ENCODE measurements at places on chromosomes 12 and 14.

DNA sequence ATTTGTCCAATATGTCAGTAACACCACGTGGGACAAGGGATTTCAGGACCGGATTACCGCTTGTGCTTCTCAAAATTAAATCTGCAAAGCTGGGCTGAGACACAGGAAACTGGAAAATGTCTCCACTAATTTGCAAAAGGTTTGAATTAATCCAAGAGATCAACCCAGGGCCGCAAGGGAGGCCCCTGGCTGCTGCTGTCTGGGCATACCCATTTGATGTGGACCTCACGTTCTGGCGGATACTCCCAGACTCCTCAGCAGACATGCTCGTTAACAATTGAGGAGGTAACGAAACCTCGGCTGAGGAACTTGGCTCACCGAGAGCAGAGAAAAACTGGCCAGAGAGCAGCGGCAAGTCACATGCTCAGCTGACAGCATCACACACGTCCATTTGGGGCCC, 180.6 kb downstream of the SLC15A4 start:
- DNase-seq, result peak; percentile 26

- DNase-seq, result no peak
Measured at GRCh38 chr14:26873362-26873960, 275.6 kb upstream of the NOVA1 start.

DNA sequence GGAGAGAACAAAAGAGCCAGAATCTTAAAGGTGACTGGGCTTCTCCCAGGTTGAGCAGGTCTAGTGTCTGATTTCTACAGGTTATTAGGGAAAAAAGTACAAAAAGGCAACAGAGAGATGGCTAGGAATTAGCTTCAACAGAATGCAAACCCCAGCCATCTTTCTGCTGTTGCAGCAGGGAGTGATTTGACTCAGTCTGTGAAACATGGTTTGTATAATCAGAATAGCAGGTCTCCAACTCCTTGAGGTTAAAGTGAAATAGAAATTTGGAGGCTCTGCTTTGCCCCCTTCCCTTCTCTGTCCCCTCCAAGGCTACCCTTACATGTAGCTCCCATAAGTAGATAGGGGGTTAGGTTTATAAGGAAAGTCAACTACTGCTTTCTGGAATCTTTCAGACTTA, 105.8 kb downstream of the AKAP6 start:
- no peak for DNase-seq

- no peak for DNase-seq
Measured at GRCh38 chr12:62291864-62292760, 31.9 kb downstream of the USP15 start.

DNA sequence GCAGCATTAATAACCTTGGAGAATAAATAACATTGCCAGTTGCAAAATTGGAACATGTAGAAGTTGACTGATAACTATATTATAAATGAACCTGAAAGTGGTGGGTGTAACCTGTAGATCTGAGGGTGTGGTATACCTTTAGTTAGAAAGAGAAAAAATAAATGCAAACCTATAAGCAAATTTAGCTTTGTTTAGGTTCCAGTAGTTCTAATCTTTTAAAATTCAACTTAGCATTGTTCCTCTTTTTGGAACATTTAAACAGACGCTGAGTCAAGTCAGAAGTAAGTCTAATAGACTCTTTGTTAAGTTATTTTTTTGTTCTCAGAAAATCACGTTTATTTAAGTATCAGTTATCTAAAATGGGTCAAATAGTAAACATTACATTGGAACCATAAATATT, 120.0 kb downstream of the DNAI7 start:
- DNase-seq, result no peak

DNA sequence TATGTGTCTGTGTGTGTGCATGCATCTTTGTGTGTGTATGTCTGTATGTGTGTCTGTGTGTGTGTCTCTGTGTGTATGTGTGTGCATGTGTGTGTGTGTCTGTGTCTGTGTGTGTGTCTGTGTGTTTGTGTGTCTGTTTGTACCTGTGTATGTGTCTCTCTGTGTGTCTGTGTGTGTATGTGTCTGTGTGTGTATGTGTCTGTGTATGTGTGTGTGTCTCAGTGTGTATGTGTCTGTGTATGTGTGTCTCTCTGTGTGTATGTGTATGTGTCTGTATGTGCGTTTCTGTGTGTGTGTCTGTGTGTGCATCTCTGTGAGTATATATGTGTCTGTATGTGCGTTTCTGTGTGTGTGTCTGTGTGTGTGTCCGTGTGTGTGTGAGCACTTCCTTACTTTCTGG, 39.6 kb upstream of the SMOC1 start:
- DNase-seq, result no peak

- no peak for DNase-seq
Measured at GRCh38 chr12:30979371-30980259, 53.1 kb downstream of the TSPAN11 start.

DNA sequence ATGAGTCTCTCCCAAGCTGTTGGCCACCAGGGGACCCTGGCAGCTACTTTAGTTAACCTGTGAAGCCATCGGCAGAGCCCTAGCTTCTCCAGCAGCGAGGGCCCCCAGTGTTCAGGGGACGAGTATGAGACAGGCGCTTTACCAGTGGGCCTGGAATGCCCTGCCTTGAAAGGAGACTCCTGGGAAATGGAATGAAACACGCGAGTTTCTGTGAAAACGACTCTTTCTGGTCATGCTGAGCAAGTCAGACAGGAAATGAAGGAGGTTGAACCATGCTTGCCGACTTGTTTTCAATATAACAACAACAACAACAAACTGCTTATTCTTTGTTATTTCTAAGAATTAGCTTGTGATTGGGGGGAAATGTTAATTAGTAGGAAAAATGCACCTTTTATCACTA, 42.9 kb downstream of the SFSWAP start:
- no peak for DNase-seq

DNA sequence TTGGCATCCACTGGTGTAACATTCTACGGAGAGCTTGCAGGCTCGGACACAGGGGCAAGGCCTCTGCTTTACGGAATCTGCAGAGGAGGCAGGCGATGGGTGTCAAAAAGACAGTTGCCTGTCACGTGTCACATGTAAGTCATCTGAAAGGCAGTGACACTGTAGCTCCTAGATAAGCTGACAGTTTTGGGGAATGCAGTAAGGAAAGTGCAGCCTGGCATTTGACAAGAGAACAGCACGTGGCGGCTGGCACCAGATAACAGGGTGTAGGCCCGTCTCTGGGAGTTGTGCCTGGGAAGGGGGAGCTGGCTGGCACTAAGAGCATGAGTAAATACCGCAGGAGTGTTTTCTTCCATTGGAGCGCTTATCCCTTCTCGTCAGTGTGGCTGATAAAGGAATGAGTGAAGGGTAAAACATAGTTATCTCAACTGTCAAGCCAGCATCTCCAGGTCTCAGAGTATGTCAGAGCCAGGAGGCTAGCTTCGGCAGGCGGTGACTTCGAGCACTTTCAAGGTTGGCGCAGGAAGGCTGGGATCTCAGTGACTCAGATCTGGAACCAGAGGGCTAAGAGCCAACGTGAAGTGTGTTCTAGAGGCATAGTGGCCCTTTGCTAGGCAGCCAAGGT, 26.1 kb downstream of the ADCK1 start:
- no peak for DNase-seq

- DNase-seq, result no peak
Measured at GRCh38 chr12:19771858-19772257, 332.6 kb downstream of the AEBP2 start.

DNA sequence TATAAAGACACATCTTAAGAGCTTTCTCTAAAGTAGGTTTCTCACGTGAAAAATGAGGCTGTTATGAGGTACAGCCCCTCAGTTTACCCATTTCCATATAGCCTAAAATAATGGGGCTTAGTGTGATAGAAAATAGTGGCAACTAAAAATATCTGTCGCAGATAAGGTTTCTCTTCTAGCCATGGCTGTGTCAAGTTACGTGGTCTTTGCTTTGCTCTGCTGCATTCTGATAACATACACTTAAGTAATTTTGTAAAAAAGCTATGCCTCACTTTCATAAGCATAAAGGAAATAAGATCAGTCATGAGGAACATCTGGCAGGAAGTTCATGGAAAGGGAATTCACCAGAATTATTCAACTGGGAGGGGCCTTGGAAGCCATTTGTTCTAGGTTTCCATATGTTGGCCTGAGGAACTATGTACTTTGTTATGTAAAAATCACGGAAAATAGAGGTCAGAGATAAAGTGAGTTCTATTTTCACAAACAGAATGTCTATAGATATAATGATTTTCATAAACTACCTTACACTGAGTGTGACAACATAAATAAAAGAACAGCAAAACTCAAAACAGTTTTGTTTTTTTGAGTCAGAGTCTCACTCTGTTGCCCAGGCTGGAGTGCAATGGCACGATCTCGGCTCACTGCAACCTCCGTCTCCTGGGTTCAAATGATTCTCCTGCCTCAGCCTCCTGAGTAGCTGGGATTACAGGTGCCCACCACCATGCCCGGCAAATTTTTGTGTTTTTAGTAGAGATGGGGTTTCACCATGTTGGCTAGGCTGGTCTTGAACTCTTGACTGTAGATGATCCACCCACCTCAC, 195.6 kb upstream of the KRR1 start:
- no peak for DNase-seq

GRCh38 chr12:79549531-79550271, 141.1 kb downstream of the PAWR start:
- no peak for DNase-seq

DNA sequence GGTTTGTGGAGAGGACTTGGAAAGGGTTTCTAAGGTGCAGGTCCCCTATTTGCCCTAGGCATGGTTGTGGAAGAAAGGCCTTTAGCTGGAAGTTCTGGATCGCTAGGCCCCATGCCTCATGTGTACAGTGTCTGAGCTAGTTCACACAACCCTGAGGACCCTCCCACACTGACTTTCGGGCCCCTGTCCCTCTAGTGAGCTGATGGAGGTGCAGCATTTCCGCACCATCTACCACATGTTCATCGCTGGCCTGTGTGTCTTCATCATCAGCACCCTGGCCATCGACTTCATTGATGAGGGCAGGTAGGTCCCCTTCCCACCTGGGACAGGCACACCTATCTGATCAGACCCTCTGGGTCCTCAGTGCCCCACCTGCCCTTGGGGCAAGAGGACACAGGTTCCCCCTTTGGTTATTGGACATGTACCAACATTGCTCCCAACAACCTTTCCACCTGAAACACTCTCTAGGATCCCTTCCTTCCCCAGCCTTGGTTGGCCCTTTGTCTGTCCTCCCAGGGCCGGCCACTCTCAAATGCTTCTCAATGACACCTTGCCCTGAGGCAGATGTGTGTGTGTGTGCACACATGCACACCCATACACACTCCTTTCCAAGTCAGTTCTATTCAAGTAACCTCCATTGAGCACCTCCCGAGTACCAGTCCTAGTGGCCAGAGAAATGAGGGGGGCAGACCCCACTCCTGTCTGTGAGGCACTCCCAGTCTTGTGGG, 2.6 kb downstream of the SOAT2 start:
- no peak for DNase-seq

DNA sequence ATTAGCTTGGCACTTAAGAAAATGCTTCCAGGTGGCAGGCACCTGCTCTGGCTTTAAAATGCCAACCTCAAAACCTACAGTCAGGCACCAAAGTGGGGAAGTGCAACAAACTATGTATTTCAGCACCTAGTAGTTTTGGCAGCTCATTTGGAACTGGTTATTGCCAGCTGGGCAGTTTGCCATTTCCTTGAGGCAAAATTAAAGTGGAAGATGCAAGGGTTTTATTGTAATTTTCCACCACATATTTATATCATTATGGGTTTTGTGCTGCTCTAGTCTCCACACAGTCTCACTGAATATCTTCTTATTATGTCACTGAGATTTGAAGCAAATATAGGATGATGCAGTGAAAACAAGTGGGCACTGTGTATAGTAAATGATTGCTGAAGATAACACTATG, 117.0 kb downstream of the PRKD1 start:
- DNase-seq, result no peak

- no peak for DNase-seq
Measured at GRCh38 chr12:96241846-96242256, 47.7 kb downstream of the ELK3 start.

- DNase-seq, result no peak
Measured at GRCh38 chr12:202081-202731, 11.8 kb downstream of the SLC6A12 start.

DNA sequence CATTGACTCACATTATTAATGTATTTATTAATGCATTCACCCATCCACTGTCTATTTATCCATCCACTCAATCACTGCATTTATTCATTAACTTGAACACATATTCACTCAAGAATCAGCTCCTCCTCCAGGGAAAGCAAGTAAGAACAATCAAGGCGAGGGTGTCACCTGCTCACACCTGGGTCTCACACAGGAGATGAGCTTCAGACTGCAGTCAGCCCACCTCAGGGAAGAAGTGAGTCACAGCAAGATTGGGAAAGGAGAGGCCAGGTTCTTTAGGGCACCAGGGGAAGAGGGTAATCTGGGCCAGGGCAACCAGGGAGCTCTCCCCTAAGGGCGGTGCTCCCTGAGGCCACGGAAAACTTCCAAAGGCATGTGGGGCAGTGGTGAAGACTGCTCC, 367.3 kb downstream of the BCL11B start:
- DNase-seq, result no peak

- no peak for DNase-seq
Measured at GRCh38 chr12:68224613-68225285, 861 bp downstream of the IL26 start.

- no peak for DNase-seq
Measured at GRCh38 chr14:53757732-53758131, 198.9 kb downstream of the BMP4 start.
